Articular chondrocyte of knee joint (primary cell): ENCODE measurements at places on chromosomes 7 and 10. TPM values are rescaled to one million over a fixed set of nuclear protein-coding genes. Genes with fewer than 3 reads are reported as not detected.

The VIPR2 gene
- under 0.01 TPM in 1 of 2 replicates, not detected in the other for total RNA-seq

The PTTG1IP2 gene
- total RNA-seq: not detected in 2 replicates

The TRIM4 gene
- 30.3 and 34.6 TPM in 2 replicates for total RNA-seq

The ACSM6 gene
- not detected in 2 replicates for total RNA-seq
